NCI-H1105 treated with DMSO at 0.1 percent for 48 hours (cell line): ENCODE measurements at places on chromosomes 16 and 17.

GRCh38 chr17:77905766-77906165 lies 52.7 kb upstream of the TNRC6C start:
- no peak for DNase-seq

DNA sequence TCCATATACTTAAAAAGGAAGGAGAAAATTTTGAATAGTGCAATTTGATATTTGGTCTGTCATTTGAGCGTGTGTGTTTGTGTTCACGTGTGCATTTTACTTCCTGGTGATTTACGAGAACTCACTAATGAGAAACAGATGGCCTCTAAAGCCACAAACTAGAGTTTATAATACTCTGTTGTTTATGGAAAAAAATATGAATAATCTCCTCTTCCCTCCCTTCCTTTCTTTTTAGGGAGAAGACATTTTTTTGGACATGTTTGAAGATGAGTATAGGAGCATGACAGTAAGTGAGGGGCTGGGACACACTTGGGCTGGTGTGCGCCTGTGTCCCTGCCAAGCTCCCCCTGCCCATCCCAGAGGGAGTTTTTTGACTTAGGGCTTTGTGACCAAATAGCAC lies 102.7 kb downstream of the CLEC16A start:
- DNase-seq: no peak

DNA sequence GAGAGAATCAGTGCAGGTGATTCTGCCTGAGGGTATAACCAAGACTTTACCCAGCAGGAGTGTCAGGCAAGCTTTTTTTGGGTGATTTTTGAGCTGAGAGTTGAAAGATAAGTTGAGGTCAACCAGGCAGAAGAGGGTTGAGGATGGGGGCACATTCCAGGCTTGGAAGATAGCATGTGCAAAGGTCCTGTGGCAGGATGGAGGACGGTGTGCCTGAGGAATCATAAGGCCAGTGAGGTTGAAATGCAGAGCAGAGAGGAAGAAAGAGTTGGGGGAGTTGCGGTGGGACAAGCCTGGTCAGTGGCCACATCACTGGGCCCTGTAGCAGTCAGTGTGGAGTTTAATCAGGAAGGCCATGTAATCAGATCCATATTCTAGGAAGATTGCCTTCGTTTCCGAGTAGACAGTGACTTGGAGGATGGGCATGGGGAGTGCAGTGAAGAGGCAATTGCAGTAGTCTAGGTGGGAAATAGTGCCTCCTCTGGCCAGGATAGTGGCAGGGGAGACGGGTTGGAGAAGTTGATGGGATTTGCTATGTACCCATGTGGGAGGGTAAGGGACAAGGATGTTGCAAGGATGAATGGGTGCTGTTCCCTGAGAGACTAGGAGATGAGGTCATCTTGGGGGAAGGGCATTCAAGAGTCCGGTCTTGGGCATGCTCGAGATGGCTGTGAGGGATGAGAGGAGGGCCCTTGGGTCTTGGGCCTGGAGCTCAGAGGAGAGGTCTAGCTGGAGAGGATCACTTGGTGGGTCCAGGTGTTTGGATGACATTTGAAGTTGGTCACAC lies 3.9 kb downstream of the PLEKHG4 start:
- DNase-seq: no peak

DNA sequence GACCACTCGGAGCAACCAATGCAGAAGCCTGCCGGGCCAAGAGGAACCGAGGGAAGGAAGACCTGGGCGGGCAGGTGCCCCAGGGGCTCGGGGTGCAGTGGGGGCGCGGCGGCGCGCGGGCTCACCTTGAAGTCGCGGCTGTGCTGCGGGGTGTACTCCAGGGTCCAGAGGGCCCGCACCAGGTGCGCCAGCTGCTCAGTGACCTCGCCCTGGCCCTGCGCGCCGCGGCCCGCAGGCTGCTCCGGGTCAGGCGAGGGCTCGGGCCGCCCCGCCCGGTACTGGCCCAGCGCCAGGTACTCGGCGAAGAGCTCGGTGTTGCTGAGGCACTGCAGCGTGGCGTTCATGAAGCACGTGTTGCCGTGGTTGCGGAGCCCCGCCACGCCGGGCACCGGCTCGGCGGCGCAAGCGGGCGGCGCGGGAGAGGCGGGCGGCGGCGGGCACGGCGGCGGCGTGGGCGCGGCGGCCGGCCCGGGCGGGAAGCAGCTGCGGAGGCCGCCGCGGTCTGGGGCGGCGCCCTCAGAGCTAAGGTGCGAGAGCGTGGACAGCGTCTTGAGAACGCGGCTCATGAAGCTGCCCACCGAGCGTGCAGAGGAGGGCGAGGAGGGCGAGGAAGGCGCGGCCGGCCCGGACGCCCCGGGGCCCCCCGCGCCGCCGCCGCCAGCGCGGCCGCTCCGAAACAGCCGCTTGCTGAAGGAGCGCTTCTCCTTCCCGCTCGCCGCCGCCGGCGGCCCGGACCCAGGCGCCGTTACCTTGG lies 562 bp downstream of the USP31 start:
- DNase-seq: peak; percentile 42

DNA sequence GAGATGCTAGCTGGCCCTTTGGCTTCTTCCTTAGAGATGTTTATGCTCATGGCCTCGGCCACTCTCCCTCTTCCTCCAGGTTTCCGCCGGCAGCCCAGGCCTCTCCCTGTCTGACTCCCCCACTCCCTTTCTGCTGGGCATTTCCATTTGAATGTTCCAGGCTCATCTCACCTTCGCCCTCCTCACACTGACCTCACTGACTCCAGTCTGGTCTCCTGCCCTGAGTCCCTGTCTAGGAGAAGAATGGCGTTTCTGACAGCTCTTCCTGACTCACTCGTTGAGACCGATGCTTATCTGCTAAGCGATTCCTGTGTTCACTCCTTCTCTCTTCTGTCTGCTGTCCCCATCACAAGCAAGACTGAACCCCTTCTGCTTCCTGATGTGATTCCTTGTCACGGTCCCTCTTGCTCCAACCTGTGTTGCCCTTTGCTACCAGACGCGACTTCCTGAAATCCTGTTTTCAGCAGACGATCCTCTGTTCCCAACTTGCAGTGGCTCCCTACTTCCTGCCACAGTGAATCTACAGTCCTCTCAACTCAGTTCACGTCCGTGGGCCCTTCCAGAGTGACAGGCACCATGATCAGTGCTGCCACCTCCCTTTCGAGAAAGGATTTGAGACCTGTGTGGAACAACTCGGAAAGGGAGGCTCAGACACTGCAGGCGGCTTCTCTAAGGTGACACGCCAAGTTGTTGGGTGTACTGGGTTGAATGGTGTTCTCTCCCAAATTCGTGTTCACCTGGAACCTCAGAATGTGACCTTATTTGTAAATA lies 176.4 kb downstream of the MSI2 start:
- DNase-seq: no peak

GRCh38 chr16:75919664-75920063 lies 193.4 kb upstream of the CPHXL start:
- no peak for DNase-seq

- DNase-seq: peak; percentile 51
These were observed 1.5 kb downstream of the CLDN7 start for GRCh38 chr17:7260651-7261378.

DNA sequence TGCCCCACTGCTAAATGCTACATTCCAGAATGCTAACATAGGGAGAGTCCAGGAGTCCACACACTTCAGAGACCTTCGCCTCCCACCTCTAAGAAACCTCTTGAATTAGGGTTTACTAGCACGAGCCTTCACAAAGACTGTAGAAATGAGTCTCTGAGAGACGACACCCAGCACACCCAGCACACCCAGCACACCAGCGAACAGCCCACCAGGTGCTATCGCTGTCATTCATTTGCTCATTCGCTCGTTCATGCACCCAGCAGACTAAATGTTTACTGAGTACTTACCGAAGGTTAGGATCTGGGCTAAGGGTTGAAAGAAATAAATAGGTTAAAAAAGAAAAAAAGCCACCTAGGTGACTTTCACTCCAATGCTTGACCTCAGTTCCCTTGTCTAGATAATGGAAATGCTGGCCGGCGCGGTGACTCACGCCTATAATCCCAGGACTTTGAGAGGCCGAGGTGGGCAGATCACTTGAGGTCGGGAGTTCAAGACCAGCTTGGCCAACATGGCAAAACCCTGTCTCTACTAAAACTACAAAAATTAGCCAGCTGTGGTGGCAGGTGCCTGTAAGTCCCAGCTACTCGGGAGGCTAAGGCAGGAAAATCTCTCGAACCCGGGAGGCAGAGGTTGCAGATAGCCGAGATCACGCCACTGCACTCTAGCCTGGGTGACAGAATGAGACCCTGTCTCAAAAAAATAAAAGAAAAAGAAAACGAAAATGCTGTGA lies 100.8 kb downstream of the ADCY9 start:
- no peak for DNase-seq

DNA sequence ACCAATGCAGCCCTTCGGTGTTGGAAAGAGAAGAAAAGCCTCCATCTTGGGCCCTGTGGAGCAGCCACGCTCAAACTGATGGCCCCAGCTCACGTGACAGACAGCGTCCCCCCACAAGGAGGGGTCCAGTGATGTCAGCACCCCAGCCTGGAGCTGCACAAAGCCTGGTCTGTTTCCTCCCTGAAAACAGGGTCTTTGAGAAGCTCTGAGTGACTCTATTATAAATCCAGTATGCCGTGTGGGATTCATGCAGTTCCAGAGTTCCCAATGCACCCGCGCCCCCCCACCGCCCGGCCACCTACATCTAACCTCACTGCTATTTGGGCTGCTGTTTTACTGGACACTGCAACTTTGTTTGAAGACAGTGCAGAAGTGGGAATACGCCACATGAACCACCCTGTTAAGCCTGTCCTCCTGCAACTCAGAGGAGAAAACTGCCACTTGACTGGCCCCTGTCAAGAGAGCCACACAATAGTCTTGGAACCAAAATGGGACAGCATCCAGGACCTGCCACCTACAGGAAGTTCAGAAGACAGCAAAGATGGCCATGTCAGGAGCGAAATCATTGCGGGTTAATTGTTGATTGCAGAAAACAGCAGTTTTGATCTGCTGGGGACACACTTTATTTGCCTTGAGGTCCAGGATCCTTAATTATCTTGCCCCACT lies 33.1 kb downstream of the PMP22 start:
- no peak for DNase-seq

GRCh38 chr17:76071531-76072147 lies 678 bp downstream of the SRP68 start:
- DNase-seq: no peak

DNA sequence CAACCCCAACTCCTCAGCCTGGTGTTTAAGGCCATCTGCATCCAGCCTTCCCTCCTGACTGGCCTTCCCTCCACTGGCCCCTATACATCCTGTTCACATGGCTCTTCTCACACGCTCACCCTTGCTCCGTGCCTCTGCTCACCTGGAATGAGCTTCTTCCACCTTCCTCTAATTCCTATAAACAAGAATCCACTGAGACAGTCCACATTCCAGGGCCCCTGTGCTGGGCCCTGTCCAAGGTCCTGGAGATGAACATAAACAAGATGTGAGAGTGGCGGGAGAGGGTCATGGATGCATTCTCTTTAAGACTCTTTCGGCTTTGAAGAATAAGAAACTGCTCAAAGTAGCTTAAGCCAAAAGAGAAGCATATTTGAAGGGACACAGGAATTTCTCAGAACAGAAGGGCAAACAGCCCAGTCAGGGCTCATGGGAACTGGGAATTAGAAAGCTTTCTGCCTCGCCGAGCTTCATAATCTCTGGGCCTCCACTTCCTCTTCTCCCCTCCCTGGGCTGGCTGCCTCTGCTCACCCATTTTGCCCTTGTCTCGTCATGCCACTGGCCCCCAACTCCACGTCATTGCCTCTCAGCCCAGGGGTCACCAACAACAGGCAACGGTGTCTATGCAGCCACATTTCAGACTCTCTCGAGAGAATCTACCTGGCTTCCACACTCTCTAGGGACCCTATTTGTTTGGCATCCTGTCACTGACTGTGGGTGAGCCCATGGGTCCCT lies 13.5 kb downstream of the SPPL2C start:
- no peak for DNase-seq

DNA sequence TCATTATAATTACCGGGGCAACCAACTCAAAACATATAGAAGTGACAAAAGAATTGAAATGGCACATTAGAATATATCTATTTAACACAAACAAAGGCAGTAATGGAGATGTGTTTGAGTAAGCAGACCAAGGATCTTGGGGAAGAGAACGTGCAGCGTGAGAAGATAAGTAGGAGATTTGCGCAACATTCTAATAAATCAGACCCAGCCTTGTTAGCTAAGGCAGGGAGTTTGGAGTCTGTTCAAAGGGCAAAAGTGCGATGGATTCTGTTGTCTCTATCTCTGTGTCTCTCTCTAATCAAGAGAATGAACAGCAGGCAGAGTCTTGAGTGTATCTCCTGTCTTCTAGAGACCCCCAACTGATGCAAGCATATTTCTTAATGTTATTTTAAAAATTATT lies 55.0 kb upstream of the FA2H start:
- DNase-seq: no peak

- DNase-seq: no peak
These were observed 16.2 kb downstream of the SALL1 start for GRCh38 chr16:51134876-51135275.

GRCh38 chr17:17860766-17861107 lies 24.0 kb upstream of the SREBF1 start:
- no peak for DNase-seq

DNA sequence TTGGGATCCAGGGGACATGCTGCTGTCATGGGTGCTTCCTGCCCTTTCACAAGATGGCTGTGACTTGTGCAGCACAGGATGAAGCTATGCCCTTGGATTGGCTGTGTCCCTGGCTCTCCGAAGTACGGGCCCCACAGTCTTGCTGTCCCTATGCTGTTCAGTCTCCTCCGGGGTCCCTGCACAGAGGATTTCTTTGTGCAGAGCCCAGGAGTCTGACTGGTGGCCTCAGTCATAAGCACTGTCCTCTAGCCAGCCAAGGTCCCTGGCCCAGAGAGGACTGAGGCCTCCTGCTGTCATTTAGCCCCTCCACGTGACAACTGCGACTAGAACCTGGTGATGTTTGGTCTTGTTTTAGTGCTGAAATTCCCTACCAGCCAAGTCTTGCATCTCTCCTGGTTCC lies 42.4 kb upstream of the CRISPLD2 start:
- no peak for DNase-seq

DNA sequence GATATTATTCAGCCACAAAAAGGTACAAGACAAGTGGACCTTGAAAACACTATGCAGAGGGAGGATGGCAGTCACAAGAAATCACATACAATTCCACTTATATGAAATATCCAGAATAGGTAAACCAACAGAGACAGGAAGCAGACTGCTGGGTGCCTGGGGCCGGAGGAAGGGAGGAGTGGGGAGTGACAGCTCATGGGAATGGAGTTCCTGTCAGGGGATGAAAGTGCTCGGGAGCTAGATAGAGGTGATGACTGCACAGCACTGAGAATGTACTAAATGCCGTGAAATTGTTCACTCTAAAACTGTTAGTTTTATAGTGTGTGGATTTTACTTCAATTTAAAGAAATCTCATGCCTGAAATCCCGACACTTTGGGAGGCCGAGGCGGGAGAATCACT lies 74.2 kb upstream of the MED9 start:
- no peak for DNase-seq
